ENCODE measurements at places on chromosomes 7 and 10.

DNA sequence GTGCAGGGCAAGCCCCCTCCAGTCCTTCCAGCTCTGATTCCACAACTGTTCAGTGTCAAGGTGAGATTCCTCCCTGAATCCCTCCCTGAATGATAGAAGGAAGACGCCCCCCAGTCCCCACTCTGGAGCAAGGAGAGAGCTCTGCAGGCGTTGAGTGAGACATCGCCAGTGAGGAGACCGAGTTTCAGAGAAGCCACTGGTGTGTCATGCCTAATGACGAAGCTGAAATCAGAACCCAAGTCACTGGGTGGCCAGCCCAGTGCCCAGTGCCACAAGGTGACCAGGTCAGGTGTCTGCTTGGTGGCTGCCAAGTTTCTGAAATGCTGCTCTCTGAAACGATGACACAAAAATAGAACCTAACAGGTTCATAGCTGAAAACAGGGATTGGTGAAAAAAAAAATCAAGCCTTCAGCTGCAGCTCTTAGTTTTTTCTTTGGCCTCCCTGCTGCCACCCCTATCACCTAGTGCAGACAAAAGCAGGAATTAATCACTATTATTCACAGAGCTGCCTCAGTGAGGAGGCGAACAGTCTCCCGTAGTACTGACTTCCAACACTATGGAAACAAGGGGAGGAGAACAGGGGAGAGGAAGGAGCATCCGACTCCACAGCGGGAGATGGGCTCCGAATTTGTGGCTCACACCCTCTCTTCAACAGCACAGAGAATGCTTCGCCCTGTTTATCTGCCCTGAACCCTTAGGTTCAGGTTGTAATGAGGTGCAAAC is 153.5 kb downstream of the ARHGAP12 start:
- DNase-seq, result no peak

GRCh38 chr7:45699726-45700390 is 125.7 kb downstream of the ADCY1 start:
- no peak for DNase-seq

DNA sequence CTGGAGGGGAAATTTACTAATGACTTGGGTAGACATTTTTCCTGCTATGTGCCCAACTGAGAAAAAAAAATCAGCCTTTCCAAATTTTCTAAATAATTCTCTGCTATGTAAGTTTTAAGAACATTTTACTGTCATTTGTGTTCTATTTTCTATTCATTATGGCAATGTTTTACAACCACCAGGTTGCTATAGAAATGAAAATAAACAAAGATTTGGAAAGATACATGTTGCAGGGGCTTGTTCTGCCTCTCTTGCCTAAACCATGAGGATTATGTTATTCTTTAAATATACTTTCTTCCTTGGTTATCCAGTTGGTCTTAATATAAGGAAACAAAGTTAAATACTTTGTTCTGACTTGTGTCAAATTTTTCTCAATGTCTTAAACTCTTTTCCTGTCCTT is 257.2 kb downstream of the TWIST1 start:
- DNase-seq, result no peak

GRCh38 chr7:18117482-18117881 is 89.8 kb upstream of the PRPS1L1 start:
- DNase-seq, result no peak

GRCh38 chr7:77679608-77680007 is 16.7 kb upstream of the RSBN1L start:
- DNase-seq, result no peak

DNA sequence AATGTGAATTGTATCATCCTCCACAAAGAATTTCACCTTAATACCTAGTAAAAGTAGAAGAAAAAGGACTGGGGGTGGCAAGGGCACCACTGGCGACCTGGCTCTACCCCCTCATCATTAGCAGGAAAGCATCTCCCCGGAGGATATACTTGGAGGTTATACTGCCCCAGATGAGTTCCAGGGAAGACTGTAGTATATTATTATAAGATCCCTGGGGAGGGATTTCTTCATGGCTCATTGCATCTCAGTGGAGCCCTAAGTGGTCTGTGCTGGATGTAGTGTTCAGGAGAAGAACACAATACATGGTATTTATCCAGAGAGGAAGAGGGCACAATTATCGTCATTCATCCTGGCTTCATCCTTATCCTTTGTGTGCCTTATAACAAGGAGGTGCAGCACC is 14.2 kb upstream of the DYNC1I1 start:
- no peak for DNase-seq

GRCh38 chr10:85213493-85213892 is 885.1 kb downstream of the CCSER2 start:
- no peak for DNase-seq

DNA sequence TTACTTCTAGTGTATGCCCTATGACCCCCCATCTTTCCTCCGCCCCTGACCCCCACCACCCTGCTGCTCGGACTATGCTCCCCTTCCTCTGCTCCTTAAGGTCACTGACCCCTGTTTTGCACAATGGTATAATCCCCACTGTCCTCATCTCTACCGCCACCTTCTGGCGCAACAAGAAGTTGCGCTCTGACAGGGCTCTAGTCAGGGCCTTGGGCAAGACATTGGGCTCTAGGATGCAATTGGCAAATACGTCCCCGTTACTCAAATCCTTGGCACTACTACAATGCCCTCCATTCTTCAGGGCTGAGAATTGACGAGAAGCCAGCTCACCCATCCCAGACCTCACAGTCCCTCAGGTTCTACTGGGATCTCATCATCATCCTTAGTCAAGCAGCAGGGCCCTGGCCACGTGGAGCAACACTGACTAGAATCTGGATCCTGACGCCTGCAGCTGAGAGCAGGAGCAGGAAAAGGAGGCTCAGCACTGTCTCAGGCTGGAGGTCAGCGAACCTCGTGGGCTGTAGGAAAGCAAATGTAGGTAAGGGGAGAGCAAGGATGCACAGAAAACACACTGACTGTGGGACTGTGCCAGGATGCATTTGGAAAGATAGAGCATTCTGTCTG is 10.6 kb downstream of the LRIT2 start:
- no peak for DNase-seq

DNA sequence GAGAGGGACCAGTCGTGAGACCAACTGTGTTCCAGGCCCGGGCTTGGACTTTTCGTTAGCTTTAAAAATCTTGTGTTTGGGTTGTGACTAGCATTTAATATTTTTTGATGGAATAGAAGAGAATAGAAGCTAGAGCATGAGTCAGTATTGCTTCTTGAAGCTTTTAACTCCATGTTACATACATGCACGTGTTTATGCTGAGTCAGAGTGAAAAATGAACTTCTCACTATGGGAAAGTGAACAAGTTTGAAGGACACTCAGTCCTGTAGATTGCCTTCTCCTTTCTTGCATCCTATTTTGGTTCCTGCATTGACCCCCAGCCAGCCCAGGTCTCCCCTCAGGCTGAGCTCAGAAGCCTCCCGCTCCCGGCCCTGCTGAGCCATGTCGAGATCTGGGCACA is 31.8 kb downstream of the GHRHR start:
- no peak for DNase-seq

DNA sequence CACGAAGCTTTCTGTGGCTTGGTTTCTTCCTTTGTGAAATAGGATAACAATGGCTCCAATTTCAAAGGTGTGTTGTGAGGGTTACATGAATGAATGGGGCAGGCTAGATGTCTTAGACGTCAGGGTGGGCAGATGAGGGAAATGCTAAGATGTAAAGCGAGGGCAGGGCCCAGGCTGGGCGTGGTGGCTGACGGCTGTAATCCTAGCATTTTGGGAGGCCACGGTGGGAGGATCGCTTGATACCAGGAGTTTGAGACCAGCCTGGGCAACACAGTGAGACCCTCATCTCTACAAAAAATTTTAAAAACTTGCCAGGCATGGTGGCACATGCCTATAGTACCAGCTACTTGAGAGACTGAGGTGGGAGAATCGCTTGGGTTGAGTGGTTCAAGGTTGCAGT is 607.7 kb upstream of the FOXK1 start:
- DNase-seq, result no peak

GRCh38 chr10:127033216-127034033 is 128.2 kb downstream of the DOCK1 start:
- no peak for DNase-seq

GRCh38 chr7:25879799-25880198 is 272.2 kb upstream of the NFE2L3 start:
- DNase-seq, result no peak

GRCh38 chr10:83541046-83541445 is 598.3 kb upstream of the GHITM start:
- no peak for DNase-seq

- no peak for DNase-seq
Observed at GRCh38 chr10:90458054-90458453, 399.8 kb downstream of the HTR7 start.

- no peak for DNase-seq
Observed at GRCh38 chr7:48481235-48481634, 310.0 kb downstream of the ABCA13 start.

GRCh38 chr10:58764087-58764747 is 251.5 kb downstream of the BICC1 start:
- no peak for DNase-seq

Data from activated CD8-positive, alpha-beta memory T cell treated with anti-CD3 and anti-CD28 coated beads for 1 hour (primary cell).